ENCODE measurements at places on chromosomes 7 and 10.
A peak's percentile ranks its signal among the peaks of the same experiment; 100 is the strongest.

- DNase-seq: peak; percentile 79
Observed at GRCh38 chr10:89861584-89862301, 160.4 kb downstream of the KIF20B start.

DNA sequence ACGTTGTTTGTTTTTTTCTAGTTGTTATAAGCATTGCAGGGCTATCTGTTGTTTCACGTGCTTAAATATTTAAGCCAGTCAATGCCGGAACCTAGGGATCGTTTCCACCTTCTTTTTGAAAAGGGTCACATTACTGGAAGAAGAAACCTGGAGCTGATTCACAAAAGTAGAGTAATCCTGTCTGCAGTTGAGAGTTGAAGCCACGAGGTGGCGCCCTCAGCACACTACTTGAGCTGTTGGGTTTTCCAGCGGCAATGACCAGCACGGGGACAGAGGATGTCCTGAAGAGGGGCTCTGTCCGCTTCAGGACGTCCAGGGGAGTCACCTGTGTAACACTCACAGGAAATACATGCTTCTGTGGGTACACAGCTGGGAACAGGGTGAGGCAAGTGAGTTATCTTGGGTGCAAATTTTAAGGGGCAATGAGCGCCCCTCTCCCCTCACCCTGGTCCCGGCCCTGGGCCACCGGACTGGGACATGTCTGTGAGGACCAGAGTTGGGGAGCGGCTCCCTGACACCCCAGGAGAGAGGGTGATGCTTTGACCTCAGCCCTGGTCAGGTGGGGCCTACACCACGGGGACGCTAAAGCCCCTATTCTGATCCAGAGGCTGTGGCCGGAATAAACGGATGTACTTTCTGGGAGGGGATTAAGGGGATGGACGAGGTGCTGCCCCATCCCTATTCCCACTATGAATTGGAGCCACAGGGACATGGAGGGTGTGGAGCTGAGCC, 26.3 kb upstream of the WDFY4 start:
- peak; percentile 60 for DNase-seq

DNA sequence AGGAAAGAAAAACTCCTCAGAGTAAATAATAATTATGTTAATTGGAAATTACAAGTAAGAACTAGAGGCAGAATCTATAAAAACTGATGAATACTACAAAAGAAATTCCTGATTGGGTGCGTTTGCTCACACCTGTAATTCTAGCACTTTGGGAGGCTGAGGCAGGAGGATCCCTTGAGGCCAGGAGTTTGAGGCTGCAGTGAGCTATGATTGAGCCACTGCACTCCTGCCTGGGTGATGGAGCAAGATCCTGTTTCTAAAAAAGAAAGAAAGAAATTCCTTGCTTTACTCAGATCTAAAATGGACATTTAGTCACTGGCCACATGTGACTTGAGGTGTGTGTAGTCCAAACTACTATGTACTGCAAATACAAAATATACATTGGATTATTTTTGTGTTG, 42.0 kb downstream of the MCU start:
- DNase-seq: no peak

GRCh38 chr10:5811387-5811821, 1.8 kb downstream of the GDI2 start:
- DNase-seq: peak; percentile 45

DNA sequence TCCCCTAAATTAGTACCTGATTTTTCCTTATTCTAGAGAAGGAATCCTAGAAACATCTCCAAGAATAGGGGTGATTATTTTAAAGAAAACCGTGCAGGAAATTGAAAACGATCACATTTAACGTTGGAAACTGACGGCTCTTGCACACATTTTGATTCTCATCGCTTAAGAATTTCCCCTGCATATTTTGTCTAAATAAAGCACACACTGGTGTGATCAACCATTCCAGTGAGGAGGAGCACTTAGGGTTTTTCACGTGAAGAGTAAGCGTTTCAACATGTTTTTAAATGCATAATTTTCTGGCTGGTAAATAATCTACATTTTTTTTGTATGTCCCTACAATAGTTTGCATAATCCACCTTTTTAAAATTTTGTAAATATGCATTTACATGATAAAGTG, 229.7 kb upstream of the PFKP start:
- peak; percentile 75 for DNase-seq

DNA sequence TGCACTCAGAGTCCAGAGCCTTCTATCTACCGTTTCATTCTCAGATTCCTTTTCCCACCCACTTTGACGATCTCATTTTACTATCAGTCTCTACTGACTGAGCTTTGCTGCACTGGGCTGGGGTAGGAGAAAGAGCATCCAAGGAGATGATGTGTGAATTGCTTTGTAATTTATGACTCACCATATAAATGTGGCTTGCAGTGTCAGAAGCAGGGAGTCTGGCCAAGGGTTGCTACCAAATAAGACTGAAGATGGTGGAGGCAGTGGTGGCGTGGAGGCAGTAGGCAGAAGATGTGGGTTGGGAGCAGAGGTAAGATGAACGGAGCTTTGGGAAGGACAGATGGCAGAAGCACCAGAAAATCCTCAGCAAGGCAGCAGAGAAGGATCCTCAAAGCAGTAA, 73.3 kb upstream of the AGK start:
- DNase-seq: no peak

DNA sequence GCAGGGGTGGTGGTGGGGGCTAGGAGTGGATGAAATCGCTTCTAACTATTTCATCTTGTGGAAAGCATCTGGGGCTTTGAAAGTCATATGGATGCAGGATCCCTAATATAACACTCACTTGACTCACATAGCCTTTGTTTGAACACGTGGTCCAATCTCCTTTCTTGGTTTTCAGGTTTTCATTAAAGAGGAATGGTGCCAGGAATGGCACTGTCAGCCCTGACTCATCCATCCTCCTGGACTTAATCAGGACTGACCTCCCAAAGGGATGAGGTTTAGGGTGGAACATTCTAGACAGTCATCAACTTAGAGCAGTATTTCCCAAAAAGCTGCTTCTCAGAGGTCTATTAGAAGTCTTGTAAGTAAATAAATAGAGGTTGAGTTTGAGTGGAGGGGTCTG, 162.0 kb upstream of the PLXNA4 start:
- DNase-seq: peak; percentile 98

- peak; percentile 53 for DNase-seq
Observed at GRCh38 chr7:73329861-73330581, 2.1 kb downstream of the FKBP6 start.

DNA sequence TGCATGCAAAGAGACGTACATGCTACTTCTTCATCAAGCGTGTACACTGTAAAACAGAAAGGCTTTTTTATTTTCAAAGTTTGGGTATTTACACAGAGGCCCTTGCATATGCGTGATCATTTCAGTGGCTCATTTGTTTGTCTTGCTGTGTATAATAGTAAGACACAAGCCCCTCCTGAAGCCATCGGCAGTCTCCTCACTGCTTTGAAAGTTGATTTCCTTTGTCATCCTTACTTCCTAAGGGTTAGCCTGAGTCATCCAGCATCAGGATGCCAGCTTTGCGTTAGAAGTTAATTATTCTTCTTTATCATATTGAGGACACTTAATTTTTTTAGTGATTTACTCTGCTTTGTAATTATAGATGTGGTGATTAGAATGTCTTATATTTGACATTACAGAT, 72.5 kb upstream of the CTBP2 start:
- peak; percentile 40 for DNase-seq

GRCh38 chr10:77180104-77180503, 457.5 kb downstream of the KCNMA1 start:
- DNase-seq: no peak

DNA sequence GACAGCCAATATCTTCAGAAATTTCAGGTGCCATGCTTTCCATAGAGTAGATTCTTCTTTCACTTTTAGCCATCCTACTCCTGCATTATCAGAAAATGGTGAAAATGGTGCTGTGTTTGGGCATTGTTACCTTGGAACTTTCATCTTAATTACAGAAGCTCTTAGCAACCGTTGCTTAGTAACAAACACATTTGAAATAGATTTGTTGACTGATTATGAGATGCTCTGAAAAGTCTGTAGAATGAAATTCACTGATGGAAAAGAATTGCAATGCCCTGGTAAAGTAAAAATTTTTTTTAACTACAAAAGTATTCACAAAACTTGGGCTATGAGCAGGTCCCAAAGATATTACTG, 249.3 kb upstream of the NEBL start:
- no peak for DNase-seq
